ENCODE measurements at places on chromosomes 16 and 17.

DNA sequence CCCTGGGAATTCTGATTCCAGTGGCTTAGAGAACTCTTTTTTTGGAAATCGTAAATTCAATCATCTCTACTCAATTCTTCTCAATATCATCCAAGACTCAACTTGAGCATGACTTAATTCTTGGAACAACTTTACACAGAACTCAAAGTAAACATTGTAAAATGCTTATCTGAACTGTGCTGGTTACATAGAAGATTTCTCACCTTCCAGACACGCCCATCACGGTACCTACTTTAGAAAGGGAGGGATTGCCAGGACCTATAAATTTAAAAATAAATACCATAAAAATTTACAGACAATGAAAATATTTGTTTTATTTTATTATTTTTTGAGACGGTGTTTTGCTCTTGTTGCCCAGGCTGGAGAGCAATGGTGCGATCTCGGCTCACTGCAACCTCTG, 26.5 kb downstream of the MAP1LC3B start:
- no peak for DNase-seq

DNA sequence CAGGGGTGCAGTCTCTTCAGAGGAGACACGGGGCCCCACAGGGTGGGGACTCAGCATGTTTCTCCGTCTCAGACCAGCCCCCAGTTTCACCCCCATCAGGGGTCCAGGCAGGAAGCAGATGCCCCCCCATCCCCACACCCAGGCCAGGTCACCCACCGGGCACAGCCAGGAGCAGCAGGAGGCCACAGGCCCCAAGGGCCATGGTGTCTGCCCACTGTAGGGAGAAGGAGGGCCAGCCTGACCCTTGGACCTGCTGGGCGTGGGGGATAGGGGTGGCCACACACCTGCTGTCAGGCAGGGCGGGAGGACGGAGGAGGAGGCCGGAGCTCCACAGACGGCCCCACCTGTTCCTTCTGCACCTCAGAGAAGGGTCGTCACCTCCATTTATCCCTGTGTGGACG, at the start of gene TPSG1:
TPSG1 (minus strand) TSS at position 218 of the 401 bp plus-strand sequence; CDS start at position 202, 16 bp downstream.
- no peak for DNase-seq

- no peak for DNase-seq
Measured at GRCh38 chr17:64621772-64622171, 40.3 kb downstream of the SMURF2 start.

DNA sequence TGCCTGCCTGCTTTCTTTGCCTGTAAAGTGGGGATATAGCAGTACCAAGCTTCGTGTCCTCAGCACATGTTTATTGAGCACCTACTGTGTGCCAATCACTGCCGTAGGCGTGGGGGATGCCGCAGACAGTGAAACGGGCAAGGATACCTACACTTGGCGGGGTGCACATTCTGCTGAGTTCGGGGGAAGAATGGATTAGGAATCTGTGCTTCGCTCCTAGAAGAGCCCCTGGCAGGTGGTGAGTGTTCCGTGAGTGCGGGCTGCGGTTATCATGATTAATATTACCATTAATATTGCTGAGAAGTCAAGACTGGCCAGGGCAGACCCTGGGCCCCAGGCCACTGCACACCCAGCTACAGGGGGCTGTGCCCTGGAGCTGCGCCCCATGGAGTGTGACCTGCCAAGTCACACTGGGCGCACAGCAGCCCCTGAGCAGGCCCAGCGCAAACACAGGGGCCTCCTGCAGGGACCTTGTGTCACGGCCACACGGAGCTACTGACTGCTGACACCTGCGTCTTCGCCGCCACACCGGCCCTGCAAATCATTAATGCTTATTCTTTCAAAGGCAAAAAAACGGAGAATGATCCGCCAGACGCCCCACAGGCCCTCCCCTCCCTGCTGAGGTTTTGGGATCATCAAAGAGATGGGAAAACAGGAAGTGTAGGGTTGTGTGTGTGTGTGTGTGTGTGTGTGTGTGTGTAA, 213.4 kb upstream of the GSE1 start:
- DNase-seq: no peak

DNA sequence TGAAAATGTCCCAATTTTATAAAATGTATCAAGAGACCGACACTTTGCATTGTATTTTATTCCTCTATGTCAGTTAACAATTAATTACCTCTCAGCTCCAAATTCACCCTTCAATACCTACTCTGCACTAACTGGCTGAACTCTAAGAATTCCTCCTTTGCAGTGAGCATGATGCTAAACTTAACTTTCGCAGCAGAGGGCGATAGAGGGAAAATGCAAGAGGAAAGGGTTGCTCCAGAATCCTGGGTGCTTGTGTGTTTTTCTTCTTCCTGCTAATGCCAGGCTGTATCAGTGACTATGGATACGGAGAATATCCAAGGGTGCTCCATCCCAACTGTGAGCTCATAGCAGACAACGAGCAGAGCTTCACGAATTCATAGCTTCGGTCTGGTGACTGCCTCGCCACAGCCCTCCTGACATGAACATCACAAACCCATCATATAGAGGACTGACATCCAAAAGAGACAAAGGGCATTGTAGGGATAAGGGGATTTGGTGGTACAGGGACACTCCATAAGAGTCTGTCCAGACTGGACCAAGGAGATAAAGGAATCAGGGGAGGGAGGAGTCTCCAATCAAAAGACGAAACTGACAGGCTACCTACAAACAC, 172.9 kb downstream of the STX8 start:
- peak; percentile 26 for DNase-seq

DNA sequence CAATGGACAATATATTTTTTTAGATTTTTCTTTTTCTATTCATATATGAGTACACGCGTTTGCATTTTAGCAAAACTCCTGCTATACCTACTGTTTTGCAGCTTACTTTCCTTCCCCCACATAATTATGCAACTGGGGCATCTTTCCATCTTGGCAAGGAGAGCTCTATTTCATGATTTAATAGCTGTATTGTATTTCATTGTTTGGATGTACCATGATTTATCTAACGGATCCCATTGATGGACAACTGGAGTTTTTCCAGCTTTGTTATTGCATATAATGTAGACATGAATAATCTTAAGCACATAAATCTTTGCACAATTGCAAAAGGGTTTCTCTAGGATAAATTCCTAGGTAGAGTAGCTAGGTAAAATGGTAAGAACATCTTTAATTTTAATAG, 133.9 kb downstream of the PITPNC1 start:
- DNase-seq: no peak

DNA sequence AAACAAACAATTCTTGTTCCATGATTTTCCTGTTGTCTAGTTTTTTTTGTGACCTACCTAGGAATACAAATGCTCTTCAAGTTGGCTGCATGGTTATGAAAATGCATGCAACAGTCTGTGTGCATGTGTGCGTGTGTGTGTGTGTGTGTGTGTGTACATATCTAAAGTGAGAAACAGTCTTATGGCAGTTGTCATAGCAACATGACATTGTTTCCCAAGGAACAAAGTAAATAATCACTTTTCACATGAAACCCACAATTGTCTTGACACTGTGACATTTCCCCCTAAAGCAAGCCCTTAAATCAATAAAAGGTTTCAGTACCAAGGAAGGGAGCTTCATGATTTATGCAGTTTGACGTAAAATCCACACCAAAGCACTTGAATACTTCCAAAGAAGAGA, 758.4 kb downstream of the CDH8 start:
- peak; percentile 12 for DNase-seq

DNA sequence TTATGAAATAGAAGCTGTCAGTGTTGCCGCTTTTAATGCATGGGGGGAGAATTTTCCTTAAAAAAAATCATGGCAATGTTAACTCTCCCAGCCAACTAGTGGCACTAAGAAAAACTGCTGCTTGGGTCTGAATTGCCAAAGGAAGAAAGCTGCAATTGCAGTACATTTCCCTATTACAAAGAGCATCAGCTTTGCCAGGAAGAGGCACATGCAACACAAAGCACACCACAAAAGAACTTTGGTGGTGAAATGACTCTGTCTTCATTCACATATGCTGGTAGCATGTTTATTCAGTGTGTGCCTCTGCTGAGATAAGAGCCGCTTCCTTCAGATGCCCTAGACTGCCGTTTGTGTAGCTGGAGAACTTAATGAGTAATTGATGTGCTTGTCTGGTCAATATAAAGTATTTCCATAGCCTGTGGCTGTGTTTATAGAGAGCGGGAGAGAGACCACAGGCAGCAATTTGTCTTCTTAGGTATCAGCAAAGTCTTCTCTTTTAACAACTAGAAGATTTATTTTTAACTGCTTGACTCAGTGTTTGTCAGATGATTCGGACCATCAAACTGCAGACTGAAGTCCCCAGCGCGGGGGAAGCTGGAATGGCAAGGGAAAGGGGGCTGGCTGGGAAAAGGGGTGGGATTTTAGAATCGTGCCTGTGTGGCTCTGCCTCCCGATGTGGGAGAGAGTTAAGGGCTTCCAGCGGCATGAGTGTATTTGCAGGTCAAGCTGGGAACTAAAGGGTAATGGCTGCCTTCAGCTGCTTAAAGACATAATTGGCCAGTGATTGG, 115.1 kb downstream of the MRTFB start:
- peak; percentile 72 for DNase-seq

DNA sequence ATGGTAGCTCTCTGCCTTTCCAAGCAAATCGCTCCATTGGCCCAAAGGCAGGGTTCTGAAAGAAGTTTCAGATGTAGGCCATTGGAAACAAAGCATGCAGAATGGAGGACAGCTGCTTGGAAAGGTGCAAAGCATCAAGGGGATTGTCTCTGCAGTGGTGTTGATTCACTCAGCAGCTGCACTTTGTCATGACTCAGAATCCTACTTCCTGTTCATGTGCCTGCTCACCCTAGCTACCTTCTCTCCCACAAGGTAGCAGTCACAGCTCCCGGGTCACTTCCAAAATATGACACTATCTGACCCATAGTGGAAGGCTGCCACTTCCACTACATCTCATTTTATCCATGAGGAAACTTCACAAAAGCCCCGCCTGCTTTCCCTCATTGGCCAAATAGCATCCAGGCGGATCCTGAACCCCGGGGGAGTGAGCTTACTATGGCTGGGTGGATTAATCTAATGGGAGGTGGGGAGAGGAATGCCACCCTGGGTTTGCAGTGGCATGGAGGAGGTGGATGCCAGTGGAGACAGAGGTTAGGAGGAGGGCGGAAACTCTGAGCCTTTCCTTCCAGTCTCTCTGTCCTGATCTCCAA, 74.7 kb upstream of the NKD1 start:
- DNase-seq: no peak

DNA sequence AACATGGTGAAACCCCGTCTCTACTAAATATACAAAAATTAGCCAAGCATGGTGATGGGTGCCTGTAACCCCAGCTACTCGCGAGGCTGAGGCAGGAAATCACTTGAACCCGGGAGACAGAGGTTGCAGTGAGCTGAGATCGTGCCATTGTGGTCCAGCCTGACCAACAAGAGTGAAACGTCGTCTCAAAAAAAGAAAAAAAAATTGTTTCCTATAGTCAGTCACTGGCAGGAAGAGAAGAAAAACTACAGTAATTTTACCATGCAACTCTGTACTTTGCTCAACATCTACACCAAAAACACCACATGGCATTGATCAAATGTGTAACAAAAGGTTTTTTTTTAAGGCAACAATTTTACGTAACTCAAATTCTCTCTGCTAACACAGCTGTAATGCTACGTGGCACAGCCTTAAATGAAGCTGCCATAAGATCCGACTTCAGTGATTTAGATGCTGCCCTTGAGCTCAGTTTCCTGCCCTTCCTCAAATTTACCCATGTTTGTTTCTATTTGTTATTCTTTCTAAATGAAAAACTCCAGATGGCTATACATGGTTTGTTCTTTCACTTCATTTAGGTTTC, 40.2 kb downstream of the CNOT1 start:
- no peak for DNase-seq

GRCh38 chr16:84941921-84942320, 69.4 kb downstream of the ZDHHC7 start:
- DNase-seq: no peak

DNA sequence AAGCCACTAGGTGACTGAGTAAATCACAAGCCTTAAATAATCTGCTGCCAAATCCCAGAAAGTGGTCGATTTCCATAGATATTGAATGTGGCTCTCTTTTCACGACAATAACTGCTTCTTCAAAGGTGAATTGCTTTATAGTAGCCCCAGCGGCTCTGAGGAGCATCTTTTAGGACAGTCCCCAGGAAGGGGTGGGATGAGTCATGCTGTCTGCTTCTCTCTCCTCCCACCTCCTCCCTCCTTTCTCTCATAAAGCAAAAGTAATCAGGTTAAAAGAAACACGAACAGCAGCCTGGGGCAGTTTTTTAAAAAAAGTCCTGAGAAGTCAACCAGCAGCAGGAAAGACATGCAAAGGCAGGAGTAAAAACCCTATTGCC, 1.8 kb downstream of the KIAA0513 start:
- peak; percentile 27 for DNase-seq

GRCh38 chr17:4715063-4715744, 4.8 kb downstream of the ARRB2 start:
- DNase-seq: peak; percentile 12

- no peak for DNase-seq
Measured at GRCh38 chr17:21089933-21090901, 36.5 kb upstream of the DHRS7B start.

- DNase-seq: no peak
Measured at GRCh38 chr16:6105115-6105514, 1007.5 kb upstream of the EEF2KMT start.

GRCh38 chr17:74055508-74056160, 147.8 kb upstream of the RPL38 start:
- peak; percentile 65 for DNase-seq

GRCh38 chr17:27982688-27983087, 59.8 kb upstream of the NLK start:
- DNase-seq: no peak

DNA sequence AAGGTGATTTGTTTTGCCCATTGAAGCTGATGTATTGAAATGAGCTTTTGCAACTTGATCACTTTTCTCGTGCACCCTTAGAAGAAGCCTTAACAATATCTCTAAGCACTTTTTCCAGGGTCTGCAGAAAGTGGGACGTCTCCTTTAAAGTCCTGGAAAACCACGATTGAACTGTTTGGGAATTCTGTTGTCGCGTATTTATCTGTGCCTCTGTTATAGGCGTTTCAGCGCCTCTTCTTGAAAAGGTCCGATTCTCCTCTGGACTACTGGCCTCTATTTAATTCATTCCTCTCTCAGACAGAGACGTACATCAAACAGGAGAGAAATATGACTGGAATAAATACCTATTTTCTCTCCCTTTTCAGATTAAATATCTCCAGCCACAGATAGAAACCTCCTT, 262.4 kb upstream of the PSMD7 start:
- DNase-seq: no peak

- DNase-seq: no peak
Measured at GRCh38 chr17:72997559-72997958, 94.9 kb downstream of the SLC39A11 start.

DNA sequence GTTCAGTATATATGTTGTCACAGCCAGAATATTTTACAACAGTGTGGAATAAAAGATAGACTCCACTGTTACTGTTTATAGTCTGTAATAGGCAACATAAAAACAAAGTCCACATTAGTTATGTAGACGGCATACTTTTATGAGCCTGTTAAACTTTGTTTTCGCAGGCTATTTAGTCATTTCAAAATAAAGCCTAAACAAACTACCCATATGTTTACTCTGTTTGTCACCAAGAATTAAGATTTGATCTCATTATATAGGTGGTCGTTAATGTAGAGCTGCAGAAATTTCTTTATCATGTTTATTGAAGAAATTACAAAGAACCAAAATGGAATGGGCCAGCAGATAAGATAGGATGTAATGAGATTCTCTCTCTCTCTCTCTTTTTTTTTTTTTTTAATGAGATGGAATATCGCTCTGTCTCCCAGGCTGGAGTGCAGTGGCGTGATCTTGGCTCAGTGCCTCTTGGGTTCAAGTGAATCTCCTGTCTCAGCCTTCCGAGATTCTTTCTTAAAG, 943.8 kb upstream of the SOX9 start:
- DNase-seq: no peak

GRCh38 chr17:1067282-1067956, 70.5 kb downstream of the TIMM22 start:
- no peak for DNase-seq

All from eye (tissue), 1 donor.